ENCODE measurements at places on chromosomes 16 and 17.

GRCh38 chr17:17605729-17606088 is 14.2 kb upstream of the PEMT start:
- DNase-seq: peak; percentile 60

GRCh38 chr17:21363776-21364642 is 12.1 kb upstream of the KCNJ12 start:
- no peak for DNase-seq

GRCh38 chr16:19710991-19711545 is 7.0 kb downstream of the KNOP1 start:
- no peak for DNase-seq

DNA sequence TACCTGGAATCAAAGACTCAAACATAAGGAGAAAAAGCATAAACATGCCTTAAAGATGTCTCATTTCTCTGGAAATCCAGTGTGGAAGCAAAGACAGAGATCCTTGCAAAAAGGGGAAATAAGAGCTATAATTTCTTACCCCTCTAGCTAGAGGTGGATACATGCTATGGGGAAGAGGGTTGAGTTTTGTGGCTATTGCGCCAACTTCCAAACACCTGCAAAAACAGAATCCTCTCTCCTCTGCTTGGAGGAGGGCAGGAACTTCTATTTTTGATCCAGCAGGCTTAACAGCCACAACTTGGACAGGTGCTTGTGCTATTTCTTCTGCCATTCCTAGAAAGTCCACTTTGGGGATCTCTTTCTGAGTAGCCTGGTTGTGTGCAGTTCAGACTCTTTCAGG is 21.5 kb upstream of the NUDT7 start:
- DNase-seq: no peak

GRCh38 chr16:75754141-75754540 is 27.9 kb upstream of the CPHXL start:
- DNase-seq: no peak

DNA sequence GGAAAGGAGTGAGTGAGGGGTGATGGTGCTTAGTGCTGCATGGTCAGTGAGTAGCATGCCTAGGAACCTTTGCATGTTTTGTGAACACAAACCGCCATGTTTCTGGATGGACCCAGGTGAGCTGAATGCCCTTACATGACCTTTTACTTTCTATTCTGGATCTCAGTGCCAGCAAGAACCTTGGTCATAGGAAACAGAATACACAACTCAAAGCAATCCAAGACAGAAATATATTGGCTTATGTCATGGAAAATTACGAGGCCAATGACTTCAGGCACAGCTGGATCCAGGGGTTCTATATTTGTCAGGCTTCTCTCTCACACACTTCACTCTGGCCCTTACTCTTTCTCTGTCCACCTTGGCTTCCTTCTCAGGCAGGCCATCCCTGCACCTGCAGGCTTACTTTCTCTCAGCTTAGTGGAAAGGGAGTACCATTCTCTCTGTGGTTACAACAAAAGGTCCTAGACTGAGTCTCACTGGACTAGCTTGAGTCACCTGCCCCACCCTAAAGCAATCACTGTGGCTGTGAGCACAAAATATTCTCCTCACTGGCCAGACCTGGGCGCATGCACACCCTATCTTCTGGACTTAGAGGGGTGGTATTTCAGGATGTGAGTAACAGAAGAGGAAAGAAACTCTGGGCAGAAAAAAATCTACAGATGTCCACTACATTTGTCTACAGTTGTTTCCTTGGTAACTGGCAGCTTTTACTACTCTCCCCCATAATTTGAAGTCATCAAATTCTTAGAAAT is 20.4 kb upstream of the CPNE2 start:
- peak; percentile 68 for DNase-seq

DNA sequence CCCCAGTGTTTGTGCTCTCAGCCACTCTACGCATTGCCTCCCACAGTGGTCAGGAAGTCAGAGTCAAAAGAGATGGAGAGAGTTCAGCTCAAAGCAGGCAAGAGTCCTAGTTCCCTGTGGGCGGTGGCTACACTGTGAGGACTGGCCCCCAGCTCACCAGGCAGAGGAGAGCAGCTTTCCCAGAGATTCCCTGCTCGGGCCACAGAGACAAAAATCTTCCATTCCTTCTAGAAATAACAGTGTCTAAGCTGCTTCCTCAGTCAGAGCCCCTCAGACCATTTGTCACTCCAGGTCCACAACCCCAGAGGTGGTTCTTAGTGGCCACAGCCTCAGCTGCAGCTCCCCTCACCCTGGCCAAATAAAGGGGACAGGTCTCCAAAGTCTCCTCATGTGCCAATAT is 263.0 kb upstream of the RPL38 start:
- no peak for DNase-seq

DNA sequence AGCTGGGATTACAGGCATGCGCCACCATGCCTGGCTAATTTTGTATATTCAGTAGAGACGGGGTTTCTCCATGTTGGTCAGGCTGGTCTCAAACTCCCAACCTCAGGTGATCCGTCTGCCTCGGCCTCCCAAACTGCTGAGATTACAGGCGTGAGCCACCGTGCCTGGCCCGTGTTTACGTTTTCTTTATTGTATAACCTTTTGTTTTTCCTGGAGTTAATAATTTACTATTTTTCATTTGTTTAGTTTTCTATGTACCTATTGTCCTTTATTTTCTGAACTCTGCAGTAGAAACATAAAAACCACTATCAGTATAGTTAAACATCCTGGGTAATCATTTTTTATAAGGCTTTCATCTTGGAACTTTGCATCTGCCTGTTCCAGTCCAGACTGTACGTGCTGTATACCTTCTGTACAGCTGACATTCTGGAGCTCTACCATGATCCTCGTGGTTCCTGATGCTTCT is 73.6 kb downstream of the PPM1E start:
- DNase-seq: no peak

- no peak for DNase-seq
Measured at GRCh38 chr17:57424777-57425188, 168.5 kb downstream of the MSI2 start.

GRCh38 chr17:1002412-1002753 is 5.5 kb downstream of the TIMM22 start:
- peak; percentile 38 for DNase-seq

GRCh38 chr17:62725791-62726249 is 82.3 kb downstream of the MARCHF10 start:
- no peak for DNase-seq

- no peak for DNase-seq
Measured at GRCh38 chr16:27123795-27124409, 57.2 kb downstream of the C16orf82 start.

DNA sequence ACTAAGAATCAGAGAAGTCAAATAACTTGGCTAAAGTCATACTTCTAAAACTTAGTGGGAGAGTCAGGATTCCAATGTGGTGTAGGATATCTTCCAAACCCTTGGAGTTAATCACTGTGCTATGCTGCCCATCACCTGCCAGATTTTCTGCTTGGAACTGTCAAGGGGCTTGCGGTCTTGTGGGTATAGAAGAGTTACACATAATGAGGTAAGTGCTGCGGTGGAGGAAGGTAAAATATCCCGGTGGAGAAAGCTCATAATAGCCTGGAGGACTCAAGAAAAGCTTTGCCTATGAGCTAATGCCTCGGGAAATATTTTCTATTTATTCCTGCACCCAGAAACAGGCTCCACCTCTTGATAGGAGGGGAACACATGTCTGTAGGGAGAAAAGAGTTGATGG is 195.6 kb downstream of the UTP18 start:
- no peak for DNase-seq

GRCh38 chr16:85062845-85063244 is 35.2 kb downstream of the KIAA0513 start:
- DNase-seq: no peak

DNA sequence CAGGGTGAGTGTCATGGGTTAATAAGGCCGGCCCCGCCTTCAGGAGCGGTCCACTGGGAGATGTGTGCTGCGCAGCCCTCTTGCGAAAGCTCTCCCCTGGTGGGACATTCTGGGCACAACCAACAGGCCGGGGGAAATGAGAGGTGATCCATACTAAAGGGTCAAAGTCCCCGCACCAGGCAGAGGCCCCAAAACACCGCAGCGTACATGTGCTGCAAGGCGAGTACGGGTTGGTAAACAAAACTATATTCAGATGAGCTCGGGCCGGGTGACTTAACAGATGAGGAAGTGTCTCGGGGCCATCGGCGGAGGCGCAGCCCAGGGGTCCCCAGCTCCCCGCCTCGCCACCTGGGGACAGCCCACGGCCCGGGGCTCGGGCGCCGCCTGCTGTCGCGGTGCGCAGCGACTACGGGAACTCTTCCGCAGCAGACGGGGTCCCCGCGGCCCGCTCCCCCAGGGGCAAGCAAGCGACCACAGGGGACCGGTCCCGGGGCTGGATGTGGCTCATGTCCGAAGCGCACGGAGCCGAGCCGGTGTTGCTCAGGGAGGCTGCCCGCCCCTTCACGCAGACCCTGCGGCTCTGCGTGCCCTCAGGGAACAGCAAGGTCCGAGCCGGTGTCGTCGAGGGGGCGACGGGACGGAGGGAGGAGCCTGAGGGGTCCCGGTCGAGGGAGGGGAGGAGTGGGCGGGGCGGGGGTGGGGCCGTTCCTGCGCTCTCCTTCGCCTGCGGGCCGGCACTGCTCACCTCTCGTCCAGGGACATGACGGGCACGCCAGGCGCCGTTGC is at the start of gene RAB37:
RAB37 (plus strand) TSS at position 744 of the 786 bp plus-strand sequence; CDS start at position 761, 17 bp downstream.
- no peak for DNase-seq

DNA sequence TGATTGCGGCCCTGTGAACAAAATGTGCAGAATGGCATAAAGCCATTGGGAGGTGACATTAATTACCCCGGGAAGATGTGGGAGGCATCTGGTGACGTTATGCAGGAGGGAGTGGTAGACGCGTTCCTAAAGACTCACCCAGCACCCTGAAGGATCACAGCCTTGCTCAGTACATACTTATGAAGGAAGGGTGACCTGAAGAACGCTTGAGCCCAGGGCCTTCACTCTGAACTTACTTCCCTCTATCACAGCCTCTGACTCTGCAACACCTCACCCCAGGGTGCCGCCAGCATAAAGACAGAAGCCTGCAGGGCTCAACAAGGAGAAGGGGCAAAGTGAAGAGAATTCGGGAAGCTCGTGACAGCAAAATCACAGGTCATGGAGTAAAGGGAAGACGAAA is 9.4 kb downstream of the MFSD6L start:
- no peak for DNase-seq

DNA sequence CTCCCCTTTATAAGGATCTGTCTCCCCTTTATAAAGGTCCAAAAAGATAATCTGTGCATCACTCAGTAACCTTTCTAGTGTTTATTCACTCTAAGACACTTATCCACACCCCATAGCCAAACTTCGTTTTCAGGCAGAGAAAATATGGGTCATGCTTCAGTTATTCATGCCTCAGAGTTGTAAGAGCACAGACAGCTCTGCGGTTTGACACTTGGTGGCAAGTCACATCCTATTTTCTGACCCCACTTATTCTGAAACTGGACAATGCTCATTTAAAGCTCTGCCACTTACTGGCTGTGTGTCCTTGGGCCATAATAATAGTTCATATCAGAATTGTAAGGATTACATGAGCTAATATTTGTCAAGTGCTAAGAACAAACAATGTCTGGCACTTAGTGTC is 2.0 kb upstream of the KRTAP2-1 start:
- DNase-seq: peak; percentile 79

DNA sequence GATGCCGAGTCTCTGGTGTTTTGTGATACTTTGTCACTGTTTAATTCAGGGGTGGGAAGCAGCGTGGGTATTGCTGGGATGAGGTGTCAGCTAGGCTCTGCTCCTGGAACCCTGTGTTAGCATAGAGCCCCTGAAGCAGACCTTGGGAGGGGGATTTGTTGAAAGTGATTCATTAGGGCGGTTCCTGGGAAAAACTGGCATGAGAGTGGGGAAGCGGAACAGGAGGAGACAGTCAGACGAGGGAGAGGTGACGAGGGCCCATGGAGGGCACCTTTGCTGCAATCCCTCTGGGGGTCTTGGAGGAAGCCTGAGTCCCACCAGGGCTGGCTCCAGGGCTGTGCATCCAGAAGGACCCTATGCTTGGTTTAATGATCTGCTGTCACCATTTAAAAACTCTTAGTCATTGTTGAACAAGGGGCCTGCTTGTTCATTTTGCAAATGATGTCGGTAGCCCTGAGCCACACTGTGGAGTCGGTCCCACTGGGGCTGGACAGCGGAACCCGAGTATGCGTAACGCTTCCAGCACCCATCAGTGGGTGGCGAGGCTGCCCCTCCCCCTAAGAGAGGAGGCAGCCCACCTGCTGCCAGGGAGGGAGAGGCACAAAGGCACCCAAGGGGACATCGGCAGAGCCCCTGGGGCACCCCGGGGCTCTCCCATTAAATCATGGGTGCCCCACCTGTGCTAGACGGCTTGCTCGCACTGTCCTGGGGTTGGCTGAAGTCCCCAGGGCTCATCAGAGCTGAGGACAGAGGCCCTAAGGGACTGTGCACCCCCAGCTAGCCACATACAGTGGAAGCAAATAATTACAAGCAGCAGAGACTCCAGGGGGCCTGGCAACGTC is 35.4 kb downstream of the WFDC1 start:
- no peak for DNase-seq

DNA sequence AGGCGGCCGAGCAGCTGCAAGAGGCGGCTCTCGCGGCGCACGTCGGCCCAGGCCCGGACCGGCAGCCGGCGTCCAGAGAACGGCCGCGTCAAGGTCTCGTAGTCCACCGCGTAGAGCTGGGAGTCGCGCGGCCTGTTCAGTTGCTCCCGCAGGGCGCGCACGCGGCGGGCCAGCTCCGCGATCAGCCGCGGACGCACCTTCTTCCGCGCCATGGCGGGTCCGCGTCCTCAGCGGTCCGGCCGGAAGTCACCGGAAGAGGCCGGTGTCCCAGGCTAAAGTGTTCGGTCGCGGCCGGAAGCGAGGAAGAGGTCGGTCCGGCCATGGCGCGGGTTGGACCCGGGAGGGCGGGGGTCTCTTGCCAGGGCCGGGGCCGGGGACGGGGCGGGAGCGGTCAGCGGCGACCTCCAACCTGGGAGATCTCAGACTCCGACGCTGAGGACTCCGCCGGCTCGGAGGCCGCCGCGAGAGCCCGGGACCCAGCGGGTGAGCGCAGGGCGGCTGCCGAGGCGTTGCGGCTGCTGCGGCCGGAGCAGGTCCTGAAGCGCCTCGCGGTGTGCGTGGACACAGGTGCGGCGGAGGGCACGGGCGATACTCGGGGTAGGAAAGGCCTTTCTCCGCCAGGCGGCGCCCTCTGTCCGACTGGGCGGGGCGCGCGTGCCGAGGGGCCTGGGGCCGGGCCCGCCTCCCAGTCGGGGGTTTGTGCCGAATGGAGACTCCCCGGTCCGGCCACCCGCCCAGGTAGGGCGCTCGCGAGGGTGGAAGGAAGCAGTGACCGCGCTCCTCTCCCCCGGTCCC is at the start of gene MRPS34:
MRPS34 (minus strand) TSS at position 227 of the 795 bp plus-strand sequence; CDS start at position 212, 15 bp downstream.
- DNase-seq: peak; percentile 87

GRCh38 chr17:4165301-4166010 is 22.5 kb downstream of the CYB5D2 start:
- no peak for DNase-seq

- peak; percentile 85 for DNase-seq
Measured at GRCh38 chr17:9575381-9576101, at the start of gene STX8. STX8 (minus strand) TSS chr17:9575820; CDS start chr17:9575808, 12 bp downstream.

GRCh38 chr16:14371778-14372431 is 258.2 kb downstream of the PARN start:
- no peak for DNase-seq

Measured in hepatic stellate cell (primary cell).